ENCODE measurements at places on chromosomes 5 and 9.

DNA sequence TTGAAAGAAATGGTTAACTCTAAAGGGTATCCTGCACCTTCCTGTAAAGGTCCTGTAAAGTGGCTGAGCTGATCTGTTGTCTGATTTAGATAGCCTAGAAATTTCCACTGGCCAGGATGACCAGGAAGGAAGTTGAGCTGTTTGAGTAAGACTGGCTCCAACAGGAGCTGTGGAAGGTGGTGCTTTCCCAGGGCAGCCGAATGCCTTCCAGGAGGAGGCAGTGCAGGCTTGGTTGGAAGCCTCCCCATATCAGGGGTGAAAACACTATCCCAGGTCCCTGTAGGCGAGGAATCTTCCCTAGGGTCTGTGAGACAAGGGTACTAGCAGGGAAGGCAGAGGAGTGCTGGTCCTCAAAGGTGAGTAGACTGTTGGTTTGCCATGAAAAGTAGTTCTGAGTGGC lies 98.4 kb downstream of the LIX1 start:
- DNase-seq: no peak

GRCh38 chr9:93492327-93492726 lies 38.9 kb upstream of the FAM120AOS start:
- DNase-seq: no peak

DNA sequence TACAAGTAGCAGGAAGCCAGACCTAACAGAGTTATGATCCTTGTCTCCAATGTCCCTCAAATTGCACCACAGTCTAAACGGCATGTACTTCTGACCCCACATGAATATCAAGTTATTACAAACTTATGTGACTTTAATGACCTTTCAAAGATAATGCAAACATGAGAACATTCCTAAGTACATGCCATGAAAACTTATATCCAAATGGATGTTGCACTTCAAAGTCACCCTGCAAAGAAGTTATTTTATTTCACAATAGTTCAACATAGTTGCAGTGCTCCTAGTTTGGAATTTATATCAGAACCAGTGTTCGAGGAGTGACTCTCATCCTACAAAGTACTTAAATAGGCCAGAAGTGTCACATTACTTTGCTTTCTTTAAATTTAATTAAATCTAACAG lies 41.2 kb upstream of the ITGA1 start:
- DNase-seq: no peak

GRCh38 chr5:51661646-51662265 lies 278.5 kb downstream of the ISL1 start:
- no peak for DNase-seq

DNA sequence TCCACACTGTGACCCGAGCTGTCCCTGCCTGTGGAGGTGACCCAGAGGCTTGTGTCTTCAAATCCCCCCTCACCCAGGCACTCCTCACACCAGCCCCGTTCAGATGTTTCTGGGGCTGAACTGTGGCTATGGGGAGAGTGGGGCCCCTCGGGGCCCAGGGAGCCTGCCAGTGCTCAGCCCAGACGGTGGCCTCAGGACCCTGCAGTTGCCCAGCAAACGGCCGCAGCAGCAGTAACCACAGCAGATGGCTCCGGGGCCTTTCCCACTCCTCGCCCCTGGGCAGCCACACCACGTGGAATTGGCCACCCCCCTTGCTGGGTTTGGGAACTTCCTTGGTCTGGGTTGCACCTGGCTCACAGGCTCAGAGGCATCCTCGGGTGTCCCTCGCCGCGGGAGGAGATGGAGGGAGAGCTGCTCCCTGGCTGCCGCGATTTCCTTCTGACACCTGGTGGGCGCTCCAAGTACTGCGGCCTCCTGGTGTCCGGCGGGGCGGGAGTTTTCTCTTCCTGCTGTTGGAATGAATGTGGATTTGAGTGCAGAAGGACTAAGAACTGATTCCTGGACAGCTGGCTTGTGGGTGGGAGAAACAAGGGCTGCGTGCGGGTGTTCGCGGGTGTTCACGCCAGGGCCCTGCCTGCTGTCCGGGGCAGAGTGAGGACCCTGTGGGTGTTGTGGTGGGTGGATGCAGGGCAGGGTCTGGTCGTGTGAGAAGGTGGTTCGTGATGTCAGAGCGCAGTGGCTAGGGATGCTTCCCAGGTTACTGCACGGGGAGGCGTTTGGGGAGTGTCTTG lies 97.5 kb downstream of the COL5A1 start:
- no peak for DNase-seq

GRCh38 chr5:91162534-91163381 lies 220.4 kb downstream of the ARRDC3 start:
- no peak for DNase-seq

GRCh38 chr5:128015978-128016377 lies 67.6 kb upstream of the SLC12A2 start:
- DNase-seq: no peak

DNA sequence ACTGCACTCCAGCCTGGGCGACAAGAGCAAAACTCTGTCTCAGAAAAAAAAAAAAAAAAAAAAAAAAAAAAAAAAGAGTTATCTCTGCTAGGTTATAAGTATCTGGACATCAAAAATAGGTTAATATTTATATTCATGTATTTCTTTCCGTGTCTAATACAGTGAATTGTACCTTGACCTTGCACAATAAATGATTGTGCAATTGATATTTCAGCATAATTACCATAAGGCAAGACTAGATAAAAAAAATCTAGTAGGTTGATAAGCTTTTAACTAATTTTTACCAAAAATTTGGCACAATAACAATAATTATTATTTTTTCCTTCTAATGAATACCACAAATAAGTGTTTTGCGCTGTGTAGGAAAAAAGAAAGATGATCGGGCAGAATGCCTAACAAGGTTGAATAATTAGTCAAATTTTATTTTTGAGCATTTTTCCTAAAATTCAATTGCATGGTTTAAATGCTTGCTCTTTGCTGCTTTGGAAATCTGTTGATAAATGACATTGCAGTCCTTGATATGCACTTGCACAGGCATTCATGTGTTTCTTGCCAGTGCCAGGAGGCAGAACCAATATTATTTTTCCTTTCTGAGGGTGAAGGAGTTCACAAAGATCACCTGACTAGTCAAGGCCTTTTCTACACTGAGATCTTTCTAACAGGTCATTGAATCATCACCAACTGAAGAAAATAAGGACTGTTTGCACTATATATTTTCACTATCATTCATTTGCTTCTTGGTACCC lies 127.5 kb downstream of the ARRDC3 start:
- DNase-seq: no peak

- DNase-seq: no peak
Observed at GRCh38 chr5:87649455-87649854, 236.7 kb upstream of the CCNH start.

DNA sequence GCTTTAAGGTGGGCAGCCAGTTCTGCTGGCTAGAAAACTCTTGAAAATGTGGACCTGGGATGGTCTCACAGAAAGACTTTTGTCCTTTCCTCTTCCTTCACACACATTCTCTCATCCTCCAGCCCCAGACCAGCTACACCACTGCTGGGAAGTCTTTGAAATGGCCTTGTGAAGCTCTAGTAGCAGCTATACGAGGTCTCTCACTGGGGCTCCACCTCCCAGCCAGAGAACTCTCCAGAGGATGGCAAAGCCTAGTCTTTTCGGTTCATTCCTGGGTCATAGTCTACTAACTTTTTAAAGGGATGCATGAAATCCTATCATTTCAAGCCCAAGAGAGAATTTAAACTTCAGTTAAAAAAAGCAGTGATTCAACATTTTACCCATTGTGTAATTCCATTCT lies 133.9 kb upstream of the ERCC6L2 start:
- DNase-seq: no peak

GRCh38 chr9:92631452-92632343 lies 38.2 kb downstream of the IPPK start:
- no peak for DNase-seq

GRCh38 chr5:102451082-102451481 lies 47.7 kb downstream of the SLCO6A1 start:
- DNase-seq: no peak

DNA sequence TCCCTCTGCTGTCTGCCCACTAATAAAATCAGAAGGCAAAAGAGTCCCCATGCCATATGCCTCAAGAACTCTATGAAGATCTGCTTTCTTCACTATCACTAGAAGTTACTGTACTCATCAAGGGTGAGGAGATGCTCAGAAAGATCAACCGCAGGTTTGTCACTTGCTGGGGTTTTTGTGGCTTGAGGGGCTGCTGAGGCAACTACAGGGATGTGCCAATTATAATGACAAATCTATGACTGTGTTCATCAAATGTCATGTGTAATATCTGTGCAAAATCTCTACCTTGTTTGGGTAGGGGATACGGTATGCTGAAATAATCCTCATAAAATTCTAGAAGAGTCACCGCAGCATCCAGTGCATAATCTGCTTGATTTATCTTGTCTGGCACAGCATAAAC lies 13.0 kb downstream of the ERAP1 start:
- no peak for DNase-seq

- DNase-seq: no peak
Observed at GRCh38 chr9:107333363-107333762, 50.3 kb downstream of the RAD23B start.

- DNase-seq: no peak
Observed at GRCh38 chr5:33507426-33507825, 66.7 kb downstream of the TARS1 start.

DNA sequence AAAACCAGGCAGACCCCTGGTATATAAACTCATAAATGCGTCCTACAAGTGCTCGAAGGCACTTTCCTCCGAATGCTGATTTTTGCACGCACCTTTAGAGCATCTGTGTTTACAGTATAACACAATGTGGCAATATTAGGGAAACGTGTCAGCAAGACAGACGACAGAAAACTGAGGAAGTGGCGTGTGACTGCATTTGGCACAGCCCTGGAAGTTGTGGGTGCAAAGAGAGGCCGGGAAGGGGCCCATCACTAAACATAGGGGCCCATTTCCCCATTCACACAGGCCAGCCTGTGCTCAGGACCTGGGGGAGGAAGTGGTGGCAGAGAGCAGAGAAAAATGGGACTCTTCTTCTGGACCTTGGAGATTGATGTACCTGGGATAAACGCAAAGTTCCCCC lies 48.2 kb downstream of the RASGEF1C start:
- DNase-seq: no peak

DNA sequence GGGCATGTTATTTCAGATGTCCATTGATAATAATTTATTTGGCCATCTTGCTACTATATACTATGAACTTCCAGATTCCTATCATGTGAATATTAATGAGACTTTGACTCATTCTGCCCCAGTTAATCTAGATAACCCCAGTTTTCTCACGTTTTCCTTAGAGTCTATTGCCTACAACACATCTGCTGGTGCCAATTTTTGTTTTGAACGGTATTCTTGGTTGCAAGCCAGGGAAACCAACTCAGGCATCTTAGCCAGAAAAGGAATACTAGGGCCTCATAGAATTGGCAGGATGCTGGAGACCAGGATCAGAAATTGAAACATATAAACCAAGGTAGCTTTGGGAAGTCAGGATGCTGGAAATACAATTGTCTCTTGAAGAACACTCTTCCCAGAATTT lies 28.0 kb upstream of the NPR3 start:
- no peak for DNase-seq

DNA sequence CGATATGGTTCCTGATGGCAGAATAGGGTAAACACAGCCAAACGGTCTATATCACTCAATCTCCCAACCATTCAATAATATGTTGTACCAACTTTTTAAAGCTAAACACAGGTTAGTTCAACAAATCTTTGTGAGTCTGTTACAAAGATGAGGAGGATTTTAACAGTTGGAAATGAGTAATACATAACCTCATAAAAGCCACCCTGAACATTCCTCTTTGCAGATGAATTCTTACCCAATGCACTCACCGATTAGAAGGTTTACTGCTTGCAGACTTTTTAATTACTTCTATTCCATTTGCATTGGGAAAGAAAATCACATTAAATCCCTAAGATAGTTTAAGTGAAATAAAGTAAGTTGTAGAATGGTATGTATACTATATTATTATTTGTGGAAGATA lies 23.3 kb upstream of the TRMT10B start:
- DNase-seq: no peak

GRCh38 chr5:156798201-156798600 lies 51.9 kb upstream of the PPP1R2B start:
- DNase-seq: no peak

GRCh38 chr9:21357479-21358460 lies 7.1 kb upstream of the IFNA6 start:
- no peak for DNase-seq

GRCh38 chr5:31530541-31531265 lies 1.2 kb downstream of the DROSHA start:
- DNase-seq: no peak

GRCh38 chr5:90932052-90932699 lies 373.6 kb downstream of the ADGRV1 start:
- peak; percentile 18 for DNase-seq

DNA sequence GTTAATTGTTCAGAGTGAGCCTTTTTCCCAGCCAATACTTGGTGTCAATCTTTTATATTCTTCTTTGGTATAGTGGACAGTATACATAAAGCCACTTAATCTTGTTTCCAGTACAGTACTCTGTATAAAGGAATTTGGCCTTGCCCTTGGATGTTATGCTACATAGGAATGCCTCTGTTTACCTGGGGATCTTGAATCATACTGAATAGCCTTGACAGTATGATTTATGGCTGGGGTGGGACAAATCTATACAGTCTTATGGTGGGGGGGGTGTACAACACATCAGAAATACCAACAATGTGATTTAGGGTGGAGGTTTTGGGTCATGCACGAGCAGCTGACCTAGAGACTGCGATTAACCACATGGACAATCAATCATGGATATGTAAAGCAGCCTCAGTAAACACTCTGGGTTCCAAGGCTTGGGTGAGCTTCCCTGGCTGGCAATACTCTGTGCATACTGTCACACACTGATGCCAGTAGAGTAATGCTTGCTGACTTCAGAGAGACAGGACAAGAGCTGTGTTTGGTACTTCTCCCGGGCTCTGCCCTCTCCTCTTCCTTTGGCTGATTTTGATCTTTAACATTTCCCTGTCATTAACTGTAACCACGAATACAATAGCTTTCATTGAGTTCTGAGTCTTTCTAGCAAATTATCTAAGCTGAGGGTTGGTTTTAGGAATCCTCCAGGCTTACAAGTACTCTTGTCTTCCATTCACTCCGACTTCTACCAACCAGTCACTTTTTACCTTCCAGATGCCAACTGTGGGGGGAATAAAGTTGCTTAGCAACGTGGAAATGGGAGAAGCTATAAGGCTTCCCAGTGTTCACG lies 84.6 kb downstream of the IARS1 start:
- DNase-seq: no peak

DNA sequence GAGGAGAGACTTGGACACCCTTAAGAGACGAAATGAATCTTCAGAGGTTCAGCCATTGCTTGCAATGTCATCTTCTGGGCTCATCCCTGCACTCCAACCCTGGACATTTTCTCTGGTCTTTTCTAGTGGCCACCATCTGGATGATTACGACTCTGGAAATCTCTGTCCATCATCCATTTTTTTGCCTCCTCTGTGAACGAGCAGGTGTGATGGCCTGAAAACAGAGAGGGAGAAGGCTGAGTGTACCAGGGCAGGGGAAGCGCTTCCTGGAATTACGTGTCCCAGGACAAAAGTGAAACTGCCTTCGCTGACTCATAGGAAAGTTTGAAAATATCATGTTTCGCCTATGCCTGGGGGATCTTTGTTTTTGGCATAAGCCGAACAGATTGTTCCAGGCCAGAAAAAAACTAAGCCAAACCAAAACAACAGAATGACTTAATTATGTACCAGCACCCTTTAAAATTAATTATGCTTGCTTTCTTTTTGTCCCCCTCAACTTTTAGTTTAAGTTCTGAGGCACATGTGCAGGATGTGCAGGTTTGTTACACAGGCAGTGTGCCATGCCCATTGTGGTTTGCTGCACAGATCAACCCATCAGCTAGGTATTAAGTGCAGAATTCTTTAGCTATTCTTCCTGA lies 31.9 kb downstream of the ANKRD33B start:
- DNase-seq: peak; percentile 89
